Adrenal gland (tissue), 19 donors: ENCODE measurements at places on chromosomes 3 and 15. TPM values are rescaled to one million over a fixed set of nuclear protein-coding genes. Genes with fewer than 3 reads are reported as not detected.

Gene NR1I2
- total RNA-seq = 0.61 TPM

DNA sequence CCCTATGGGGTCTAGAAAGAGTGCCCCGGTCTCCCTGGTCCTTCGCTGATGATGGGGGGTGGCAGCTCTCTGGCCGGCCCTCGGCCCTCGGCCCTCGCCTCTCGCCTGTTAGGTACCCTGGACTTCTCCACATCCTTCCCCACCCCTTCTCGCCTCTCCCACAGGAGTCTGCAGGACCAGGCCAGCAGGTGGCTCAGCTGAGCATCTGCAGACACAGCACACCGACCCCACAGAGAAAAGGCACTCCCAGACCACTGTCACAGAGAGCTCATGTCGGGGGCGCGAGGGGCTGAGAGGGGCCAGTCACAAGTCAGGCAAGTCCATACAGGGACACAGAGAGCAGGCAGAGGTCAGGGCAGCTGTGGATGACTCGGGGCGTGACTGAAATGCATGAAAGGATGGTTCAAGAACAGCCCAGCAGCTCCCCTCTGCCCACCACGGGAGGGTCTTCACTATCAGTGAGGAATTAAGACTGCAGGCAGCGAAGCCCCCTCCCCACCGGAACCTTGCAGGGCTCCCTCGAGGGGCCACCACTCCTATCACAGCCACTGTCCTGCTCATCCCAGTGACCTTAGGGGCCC, 181.7 kb upstream of the NSMCE3 start:
- peaks cover 6% of the 10 kb centered on the region for H3K27me3 ChIP-seq
- H3K4me3 ChIP-seq = no peak overlapping the region
- no peak for DNase-seq
- no peak overlapping the region for H3K27ac ChIP-seq

- H3K27me3 ChIP-seq = no peaks in the 10 kb centered on the region
- no peak overlapping the region for H3K4me3 ChIP-seq
- H3K27ac ChIP-seq = no peak overlapping the region
- no peak for DNase-seq
- no peaks in the 10 kb centered on the region for H3K36me3 ChIP-seq
- no peaks in the 10 kb centered on the region for H3K4me1 ChIP-seq
These were observed 23.0 kb downstream of the PLA2G4E start for GRCh38 chr15:41997845-41998244.

DNA sequence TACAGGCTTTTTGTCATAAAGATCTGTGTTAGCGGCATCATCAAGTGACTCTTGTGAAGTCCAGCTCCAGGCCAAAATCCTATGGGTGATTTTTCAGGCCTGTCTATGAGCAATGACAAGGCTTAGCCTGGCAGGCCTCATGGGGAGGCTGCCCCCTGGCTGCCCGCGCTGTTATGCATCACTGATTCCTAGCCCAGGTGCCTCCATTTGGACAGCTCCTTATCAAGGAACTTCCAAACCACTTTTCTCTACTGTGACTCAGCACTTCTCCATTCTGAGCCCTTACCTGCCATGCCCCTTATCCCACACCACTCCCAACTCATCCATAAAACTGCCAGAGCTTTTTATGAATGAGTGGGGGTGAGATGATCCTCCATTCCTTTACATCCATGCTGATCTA, 91.5 kb upstream of the C3orf80 start:
- H3K27me3 ChIP-seq = no peaks in the 10 kb centered on the region
- no peaks in the 10 kb centered on the region for H3K4me1 ChIP-seq
- no peak overlapping the region for H3K27ac ChIP-seq
- H3K36me3 ChIP-seq = no peaks in the 10 kb centered on the region
- DNase-seq = no peak

DNA sequence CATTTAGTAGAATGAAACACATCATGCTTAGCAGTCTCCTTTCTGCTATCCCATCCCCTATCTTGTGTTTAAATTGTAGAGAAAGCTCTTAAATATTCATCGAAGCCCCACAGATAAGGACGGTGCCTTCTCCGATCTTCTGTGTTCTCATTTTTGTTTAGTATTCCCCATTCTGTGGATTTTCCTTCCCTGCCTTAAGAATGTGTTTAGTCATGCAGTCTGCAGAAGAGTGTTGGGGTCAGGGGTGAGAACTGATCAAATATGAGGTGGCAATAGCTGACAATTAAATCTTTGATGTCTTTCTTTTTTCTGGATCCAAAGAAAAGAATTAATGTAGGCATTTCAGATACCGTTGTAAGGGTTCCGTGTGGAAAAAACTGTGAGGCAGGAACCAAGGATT, 9.3 kb upstream of the ANKUB1 start:
- H3K27me3 ChIP-seq = no peaks in the 10 kb centered on the region
- no peaks in the 10 kb centered on the region for H3K36me3 ChIP-seq
- no peak overlapping the region for H3K27ac ChIP-seq
- H3K4me1 ChIP-seq = no peaks in the 10 kb centered on the region
- no peak overlapping the region for H3K4me3 ChIP-seq
- DNase-seq = no peak
